ENCODE measurements at places on chromosomes 16 and 17.

DNA sequence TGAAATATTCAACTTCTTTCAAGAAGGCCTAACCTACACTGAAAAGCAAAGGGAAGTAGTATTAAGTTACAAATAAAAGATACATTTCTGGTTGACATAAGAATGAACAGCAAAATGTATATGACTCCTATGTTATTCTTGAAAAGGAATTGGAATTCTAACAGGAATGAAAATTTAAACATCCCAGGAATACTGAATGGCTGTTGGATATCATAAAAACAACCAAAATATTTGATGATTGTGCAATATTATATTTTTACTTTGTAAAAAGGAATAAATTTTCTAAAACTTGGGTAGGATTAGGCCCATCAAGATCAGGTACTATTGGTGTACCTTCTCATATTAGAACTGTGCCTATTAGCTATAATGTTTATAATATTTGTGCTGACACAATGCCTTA is 50.0 kb downstream of the CYB5B start:
- no peak for DNase-seq

- no peak for DNase-seq
These were observed 57.2 kb upstream of the MGAT5B start for GRCh38 chr17:76810956-76811355.

DNA sequence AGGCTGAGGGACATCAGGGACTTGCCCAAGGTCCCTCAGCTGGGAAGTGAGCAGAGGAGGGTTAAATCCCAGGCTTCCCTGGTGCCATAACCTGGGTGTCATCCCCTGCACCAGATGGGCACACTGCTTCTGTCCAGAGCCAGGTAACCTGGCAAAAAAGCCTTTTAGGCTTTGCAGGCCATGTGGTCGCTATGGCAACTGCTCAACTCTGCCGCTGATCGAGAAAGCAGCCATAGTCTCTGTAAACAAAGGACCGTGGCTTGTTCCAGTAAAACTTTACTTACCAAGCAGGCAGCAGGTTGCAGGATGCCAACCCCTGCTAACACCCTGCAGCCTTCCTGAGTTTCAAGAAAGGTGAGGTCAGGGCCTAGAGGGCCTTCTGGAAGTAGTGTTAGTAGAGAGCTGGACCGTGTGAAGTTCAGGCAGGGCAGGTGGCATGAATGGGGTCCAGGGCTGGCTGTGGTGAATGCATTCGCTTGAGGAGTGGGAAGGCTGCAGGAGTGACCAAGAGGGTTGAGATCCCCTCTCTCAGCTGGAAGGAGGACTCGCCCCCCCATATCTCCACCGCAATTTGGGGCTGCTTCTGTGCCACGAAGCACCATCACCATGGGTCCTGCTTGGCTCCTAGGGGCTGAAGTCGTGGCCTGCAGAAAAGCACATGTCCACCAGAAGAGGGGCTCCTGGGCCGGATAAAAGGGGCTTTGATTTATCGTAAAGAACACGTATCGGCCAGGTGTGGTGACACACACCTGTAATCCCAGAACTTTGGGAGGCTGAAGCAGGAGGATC is 91.3 kb downstream of the SOCS1 start:
- no peak for DNase-seq

GRCh38 chr17:50023520-50023919 is 28.5 kb upstream of the DLX3 start:
- no peak for DNase-seq

DNA sequence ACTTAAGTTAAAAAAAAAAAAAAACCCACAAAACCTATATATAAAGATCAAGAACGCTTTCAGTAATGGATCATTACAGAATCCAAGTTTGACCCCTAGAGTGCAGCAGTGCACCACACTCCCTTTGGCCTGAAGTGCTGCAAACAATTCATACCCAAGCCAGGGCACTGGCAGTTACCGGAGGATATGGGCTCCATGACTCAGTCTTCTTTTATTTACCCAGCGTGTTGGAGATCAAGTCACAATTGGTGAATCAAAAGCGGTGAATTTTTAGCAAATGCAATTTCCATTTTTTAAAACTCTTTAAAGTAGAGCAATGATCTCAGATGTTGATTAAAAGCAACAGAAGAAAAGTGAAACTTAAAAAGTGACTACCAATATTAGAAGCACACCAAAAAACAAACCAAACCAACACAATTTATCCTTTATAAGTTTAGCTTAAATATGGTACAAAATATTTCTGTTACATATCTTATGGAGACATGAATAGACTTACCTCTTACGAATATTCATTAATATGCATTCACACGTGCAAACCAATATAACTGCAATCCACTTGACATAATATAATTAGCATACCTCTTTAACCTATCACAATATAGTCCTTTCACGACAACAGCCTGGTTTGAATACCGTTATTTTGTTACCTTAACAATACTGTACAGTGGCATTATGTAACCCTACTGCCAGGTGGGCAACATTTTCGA is 46.3 kb downstream of the ZNF652 start:
- peak; percentile 57 for DNase-seq

- peak; percentile 32 for DNase-seq
These were observed 1.4 kb upstream of the SLFN5 start for GRCh38 chr17:35241520-35241919.

DNA sequence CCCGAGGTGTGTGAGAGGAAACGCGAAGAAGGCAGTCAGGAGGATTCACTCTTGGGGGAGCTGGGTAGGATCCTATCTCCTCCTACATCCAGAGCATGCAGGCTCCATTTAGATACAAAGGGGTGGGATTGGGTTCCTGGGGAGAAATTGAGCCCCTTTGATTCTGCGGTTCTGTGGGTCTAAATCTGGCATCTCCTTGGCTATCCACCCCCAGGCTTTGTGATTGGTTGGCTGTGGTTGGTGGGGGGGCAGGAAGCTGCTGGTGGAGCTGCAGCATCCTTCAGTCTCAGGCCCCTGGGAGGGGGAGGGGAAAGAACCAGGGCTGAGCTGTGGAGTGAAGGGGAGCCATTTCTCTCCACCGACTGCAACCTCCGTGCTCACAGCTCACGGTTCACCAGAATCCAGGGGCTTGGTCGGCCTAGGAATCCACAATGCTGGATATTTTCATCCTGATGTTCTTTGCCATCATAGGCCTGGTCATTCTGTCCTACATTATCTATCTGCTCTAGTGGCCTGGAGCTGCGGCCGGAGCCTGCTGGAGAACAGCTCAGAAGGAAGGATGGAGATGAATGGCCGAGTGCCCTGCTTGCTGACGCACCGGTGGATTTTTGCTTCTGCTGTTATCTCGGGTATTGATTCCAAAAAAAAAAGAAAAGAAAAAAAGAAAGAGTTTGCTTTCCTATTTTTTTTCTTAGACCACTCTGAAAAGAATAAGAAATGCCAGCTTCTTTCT is at the start of gene LASP1NB:
TSS of gene LASP1NB (plus strand) at position 352 of the 733 bp plus-strand sequence.
- no peak for DNase-seq

DNA sequence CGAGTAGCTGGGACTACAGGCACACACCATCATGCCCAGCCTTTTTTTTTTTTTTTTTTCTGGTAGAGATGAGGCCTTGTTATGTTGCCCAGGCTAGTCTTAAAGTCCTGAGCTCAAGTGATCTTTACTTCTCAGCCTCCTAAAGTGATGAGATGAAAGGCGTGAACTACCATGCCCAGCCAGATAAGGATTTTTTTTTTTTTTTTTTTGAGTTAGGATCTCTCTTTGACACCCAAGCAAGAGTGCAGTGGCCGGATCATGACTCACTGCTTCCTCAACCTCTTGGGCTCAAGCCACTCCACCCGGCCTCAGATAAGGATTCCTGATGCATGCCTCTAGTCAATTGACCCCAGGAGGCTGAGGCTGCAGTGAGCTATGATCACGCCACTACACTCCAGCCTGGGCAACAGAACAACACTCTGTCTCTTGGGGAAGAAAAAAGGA is 11.2 kb upstream of the PLEKHG4 start:
- no peak for DNase-seq

DNA sequence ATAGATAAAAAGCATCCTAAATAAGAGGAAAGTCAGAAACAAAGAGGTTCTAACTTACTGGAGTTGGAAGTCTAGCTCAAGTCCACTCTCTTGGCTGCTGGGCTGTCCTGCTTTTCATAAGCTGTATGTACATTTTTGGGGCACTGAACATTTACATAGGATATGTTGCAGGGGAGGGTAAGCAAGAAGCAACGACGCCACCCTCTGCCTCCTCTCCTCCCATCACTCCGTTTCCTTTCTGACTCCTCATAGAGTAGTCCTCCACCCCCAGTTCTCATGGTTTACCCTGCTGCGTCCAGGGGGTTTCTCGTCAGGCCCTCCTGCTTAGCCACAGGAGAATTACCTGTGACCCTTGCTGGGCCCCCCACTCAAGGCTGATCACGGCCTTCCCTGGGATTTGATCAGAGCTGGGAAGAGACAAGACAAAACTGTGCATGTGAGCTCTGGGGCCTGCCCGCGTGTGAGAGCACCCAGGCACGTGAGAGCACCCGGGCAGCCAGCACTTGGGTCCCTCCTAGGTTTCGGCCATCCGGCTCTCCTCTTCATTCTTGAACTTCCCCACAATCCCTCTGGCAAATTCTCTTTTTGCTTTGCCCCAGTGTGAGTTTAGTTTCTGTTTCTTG is 37.1 kb downstream of the TMEM11 start:
- DNase-seq = no peak

DNA sequence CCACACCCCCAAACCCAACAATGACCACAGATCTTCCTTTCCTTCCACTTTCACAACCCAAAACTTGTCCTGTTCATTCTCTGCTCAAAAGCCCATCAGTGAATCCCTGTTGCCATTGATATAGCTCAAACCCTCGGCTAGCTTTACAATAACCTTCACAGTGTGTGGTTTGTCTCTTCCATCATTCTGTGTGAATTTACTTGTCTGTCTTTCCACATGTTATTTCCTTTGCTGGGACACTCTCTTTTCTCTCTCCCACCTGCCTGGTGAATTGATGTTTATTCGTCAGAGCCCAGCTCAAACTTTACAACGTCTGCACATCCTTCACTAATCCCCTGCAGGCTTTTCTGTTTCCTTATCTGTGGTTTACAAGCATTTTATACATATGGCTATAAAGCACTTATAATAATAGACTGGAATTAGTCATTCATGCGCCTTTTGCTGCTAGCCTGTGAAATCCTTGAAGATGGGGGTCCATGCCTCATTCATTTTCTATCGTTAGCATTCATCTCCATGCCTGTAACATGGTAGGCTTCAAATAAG is 114.4 kb downstream of the CDH13 start:
- no peak for DNase-seq

GRCh38 chr17:36879624-36880131 is 57.6 kb upstream of the LHX1 start:
- no peak for DNase-seq

DNA sequence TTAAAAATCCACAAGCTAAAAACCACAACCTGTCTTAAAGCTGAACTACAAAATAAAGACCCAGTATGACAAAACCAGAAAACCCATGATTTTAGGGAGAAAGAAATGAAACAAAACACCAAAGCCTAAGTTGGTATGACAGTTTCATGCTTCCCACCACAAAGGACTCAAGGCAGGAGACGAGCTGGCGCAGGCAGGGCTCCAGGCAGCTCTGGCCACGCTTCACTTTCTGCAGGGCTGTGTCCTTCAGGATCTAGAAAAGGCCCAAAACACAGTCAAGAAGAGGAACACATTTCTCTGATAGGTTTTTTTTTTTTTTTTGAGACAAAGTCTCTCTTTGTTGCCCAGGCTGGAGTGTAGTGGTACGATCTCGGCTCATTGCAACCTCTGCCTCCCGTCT is 75.3 kb downstream of the WDR59 start:
- no peak for DNase-seq

DNA sequence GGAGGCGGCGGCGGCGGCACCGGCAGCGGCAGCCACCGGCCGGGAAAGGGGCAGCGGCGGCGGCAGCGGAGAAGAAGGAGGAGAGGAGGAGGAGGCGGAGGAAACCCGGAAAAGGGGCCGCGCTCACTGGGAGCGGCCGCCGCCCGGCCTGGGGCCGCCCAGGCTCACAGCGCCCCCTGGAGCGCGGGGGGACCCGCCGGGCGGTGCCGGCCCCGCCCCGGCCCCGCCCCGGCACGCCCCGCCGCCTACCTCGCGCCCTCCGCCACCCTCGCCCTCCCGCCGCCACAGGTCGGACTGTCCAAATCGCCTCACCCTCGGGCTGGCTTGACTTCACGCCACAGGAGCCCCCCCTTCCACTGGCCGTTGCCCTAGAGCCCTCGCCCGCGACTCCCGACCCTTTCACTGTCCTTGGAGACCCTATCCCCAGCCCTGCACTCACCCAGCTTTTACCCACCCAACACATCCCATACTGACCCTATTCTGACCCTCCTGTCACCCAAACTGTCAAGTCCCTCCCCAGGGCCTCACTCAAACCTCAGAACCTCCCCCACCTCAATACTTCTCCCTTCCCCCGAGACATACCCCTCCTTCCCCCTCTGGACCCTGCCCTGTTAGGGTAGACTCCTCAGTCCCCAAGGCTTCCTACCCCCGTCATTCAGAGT is at the start of gene CSNK2A2:
TSS of gene CSNK2A2 (minus strand) at position 85 of the 662 bp plus-strand sequence. CDS start 370 bp downstream, outside the sequence.
- peak; percentile 65 for DNase-seq

DNA sequence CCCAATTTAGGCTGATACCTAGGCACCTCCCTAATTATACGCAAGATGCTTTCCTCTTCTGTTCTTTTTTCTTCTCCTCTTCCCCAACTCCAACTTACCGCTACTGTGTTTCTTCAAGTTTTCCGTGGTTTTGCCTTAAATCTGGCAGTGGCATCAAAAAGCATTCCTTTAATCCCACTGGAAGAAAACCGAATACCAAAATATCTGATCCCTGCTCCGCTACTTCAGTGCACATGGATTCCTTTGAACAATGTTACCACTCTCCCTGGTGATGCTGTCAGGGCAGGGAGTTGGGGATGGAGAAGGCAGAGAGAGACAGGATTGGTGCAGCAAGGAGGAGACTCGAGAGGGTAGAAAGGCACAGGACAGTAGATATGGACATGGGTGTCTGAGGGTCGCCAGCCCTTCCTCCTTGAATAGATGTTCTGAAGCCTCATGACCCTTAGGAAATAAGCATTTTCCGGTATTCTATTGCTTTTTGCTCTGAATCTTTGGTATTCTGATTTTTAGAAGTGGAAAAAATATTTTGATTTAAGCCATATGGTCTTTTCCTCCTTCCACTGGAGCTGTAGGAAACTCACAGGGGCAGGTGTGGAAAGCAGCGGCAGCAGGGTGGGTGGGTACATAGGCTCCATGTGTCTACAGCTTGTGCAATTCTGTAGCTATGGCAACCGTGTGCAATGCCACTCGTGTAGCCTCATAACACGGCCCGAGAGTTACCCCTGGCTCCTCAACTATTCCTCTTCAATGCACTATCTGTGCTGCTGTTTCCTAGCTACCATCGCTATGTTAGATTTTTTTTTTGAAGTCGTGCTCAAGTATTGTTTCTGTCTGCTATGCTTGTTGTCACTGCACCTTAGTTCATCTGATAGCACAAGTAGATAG is 32.3 kb upstream of the TANC2 start:
- no peak for DNase-seq

DNA sequence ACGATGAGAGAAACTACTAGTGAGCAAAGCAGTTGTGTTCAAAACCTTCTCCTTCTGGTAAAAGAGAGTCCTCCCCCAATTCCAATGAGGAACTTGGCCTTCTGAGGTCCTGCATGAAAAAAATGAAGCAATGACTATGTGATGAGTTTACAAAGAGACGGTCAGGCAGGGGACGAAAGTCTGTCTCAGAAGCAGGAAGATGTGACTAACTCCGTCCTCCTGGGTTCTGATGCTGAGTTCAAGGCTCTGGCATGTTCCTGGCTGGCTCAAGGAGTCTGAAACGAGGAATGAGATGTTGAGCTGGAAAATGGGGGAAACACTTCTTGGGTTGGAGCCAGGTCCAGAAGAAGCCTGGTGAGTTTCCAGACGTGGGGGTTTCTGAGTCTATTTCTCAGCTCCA is 129.6 kb downstream of the CPPED1 start:
- DNase-seq = no peak

All from activated T-helper 9 cell treated with anti-CD3 and anti-CD28 coated beads, Interleukin-2, amount 50 U/mL, for 16 hours (primary cell).